ENCODE measurements at places on chromosomes 3 and 15.

DNA sequence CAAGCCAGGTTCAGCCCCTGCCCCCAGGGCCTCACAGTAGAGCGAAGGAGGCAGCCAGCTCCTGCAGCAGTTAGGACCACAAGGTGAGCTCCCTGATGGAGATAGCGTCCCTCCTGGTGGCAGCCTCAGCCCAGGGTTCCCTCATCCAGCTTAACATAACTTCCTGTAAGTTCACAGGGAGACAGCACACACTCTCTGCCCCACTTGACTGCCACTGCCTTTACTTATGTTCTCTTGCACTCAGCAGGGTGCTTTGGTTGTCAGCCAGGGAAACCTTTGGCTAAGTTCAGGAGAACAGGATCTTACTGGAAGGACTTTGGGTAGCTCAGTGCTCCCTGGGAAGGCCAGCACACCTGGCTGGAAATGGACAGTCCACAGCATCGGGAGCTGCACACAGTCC is 10.9 kb downstream of the KBTBD13 start:
- DNase-seq = no peak

DNA sequence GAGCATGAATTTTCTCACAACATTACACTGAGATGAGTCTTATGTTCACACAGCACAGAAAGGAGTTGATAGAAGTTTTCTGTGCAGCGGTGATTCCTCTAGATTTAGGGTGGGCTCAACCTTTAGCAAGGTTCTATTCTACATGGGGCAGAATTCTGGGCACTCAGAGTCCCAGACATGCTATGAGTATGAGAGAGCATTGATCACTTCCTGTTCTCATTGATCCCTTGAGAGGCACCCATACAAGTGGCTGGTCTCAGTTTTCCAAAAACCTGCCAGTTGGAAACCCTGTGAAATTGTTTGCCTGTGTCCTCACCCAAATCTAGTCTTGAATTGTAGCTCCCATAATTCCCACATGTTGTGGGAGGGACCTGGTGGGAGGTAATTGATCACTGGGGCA is 112.5 kb upstream of the NR2F2 start:
- DNase-seq = no peak

GRCh38 chr15:65598468-65598867 is 12.5 kb downstream of the INTS14 start:
- DNase-seq = no peak

- no peak for DNase-seq
Observed at GRCh38 chr3:186042521-186043202, 66.2 kb downstream of the ETV5 start.

DNA sequence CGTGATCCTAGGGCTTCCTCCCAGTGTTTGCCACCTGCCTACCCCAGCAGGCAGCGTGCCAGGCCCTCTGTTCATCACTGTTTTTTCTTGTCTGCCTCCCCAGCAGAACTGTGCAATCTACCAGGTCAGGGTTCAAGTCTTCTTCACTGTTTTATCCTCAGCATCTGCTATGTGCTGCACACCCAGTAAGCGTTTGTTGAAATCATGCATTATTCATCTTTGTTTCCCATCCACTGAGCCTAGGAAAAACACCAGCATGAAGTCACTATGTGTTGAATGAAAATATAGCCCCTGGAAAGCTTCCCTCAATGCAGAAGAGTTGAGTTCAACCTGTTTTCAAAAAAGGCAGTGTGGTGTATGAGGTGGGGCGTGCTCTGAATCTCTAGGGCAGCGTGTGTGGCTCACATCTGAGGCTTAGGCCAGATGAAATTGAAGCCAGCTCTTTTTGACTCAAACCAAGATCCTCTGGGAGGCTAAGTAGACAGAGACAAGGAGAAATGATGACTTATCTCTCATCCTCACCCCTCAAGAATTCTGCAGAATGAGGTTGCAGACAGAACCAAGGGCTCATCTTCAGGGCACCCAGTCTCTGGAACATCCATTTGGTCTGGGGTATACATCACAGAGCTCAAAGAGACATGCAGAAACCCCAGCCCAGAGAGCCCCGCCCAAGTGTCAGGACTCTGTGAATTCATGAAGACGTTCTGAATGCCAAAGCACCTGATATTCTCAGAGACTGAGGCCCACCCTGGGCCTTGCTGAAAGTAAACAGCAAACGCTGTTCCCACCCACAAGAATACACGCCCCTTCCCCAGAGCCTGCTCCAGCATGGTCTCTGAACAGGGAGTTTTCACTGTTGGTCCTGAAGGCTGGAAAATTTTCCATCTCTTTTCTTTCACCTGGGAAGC is 5.7 kb upstream of the CAV3 start:
- no peak for DNase-seq

GRCh38 chr3:194187233-194187944 is 51.4 kb downstream of the HES1 start:
- DNase-seq = no peak
